C1 segment of cervical spinal cord (tissue), 14 donors: ENCODE measurements at places on chromosomes 6 and 20.

DNA sequence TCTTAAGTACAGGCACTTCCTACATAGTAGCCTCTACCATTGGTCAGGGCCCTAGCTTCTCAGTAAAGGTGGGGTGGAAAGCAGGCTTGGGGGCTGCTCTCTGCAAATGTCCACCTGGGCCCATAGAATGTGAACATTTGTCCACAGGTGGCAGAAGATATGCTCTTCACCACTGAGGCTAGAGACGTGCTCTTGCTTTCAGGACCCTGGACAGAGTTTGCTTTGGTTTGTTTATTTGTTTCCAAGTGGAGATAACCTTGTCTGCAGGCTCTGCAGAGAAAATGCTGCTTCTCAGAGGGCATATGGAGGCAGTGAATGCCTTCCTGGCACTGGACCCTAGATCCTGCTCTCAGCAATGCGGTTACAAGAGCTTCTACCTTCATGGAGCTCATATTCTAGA is 129.0 kb downstream of the F13A1 start:
- DNase-seq, result no peak

DNA sequence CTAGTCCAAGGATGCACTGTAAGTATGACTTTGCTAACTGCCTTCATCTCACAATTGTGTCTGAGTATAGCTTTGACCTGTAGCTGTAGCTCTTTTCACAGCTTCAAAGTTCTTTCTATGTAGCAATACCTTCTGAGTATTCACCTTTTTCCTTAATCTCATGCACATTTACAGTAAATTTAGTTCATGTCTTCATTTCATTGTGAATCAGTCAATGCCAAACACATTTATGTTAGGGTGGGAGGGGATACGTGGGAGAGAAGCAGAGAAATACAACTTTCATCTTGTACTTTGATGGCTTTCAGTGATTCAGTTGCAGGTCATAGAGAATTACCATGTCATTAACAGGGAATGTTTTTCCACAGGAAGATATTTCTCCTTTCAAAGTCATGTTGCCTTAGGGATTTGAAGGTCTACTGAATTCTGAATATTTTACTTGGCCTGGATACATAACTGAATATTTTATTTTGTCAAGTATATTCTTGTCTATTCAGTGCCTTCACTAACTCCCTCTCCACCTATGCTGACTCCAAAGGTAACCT is 119.2 kb downstream of the TINAG start:
- DNase-seq, result no peak

DNA sequence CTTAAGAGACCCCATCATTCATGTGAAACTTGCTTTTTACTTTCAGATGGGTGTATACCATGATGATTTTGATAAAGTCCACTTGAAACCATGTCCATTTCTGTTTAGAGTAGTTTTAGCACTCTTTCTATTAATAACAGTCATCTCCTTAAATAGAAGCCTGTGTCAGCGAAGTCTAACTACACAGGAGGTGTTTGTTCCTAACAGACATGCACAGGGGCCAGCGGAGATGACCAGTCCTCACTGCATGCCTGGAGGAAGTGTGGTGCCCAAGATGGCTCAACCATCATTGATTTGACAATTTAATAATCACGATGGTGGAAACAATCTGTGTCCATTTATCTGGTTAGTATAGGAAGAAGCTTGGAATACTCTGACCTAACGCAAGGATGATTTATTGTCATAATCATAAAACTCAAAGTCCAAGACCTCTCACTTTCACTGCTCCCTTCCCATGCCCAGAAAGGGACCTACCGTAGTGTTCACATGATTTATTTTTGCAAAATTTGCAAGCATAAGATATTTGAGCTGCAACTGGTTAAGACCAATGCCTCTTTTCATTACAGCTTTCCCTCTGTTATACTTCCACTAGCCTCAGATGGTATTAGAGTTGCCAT is 31.0 kb upstream of the CLIC5 start:
- no peak for DNase-seq

DNA sequence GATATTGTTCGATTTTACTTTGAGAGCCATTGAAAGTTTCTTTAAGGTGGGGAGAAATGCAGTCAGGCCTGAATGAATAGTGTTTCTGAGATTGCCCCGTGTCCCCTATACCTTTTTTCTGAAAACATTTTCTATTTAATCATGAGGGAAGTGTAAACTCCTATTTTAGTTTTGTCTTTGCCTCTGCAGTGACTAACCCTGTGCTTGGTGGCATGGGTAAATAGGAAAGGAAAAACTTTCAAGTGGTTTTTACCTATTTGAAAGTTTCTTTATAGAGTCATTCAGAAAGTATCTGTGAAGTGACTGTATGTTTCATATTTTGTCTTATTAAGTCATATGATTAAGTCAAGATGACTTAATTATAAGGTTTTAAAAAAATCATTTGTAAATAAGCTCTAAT is 14.5 kb downstream of the SNRNP48 start:
- no peak for DNase-seq

GRCh38 chr20:37915434-37915787 is 12.5 kb downstream of the VSTM2L start:
- no peak for DNase-seq

GRCh38 chr6:95797054-95797453 is 218.7 kb upstream of the FUT9 start:
- DNase-seq, result no peak

- DNase-seq, result no peak
These were observed 2.4 kb downstream of the C6orf89 start for GRCh38 chr6:36888115-36888643.

DNA sequence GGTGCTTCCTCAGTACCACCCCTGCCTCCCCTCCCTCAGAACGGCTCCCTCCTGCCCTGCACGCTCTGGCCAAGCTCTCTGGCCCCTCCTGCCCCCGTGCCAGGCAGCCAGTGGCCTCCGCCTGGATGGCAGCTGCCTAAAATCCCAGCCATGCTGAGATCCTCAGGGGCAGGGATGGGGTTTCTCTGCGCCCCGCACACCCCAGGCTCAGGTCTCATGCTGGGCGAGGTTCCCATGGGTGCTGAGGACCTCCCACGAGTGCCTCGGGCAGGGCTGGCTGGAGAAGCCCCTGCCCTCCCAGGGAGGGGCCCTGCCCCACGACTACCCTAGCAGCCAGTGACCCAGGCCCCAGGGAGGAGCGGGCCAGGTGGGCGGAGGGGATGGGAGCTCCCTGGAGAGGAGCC is 2.7 kb downstream of the PTK6 start:
- DNase-seq, result no peak
